ENCODE measurements at places on chromosomes 1 and 21.

DNA sequence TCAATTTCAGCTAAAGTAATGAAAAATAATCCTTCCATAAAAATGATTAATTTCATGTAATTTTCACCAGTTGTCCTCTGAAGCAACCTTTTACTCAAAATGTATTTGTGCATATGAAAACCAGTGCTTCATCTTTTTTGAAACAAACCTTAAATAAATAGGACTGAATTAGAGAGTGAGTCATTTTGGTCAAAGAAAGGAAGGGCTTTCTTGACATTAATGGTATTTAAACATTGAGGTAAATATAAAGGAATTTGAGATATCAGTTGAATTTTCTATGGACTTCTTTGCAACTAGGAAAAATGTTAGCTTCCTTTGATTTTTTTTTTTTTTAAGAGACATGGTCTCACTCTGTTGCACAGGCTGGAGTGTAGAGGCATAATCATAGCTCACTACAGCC lies 38.7 kb downstream of the SNX7 start:
- no peak for DNase-seq

DNA sequence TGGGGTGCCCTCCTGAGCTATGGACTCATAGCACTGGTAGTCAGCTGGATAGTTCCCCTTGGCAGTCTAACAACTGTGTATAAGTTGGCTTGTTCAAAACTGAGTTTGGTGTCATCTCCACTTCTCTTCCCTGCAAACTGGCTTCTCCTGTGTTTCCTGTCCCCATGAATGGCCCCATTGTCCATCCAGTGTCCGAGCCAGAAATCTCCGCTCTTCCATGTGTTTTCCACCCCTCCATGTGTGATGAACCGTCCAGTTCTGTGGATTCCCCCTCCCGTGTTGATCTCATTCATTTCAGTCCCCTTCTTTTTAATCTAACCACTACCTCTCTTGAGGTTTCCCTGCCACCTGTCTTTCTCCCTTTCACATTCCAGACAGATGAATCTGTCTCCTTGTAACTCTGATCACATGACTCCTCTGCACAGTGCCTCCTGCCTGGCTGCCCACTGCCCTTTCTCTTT lies 195.7 kb downstream of the ROR1 start:
- no peak for DNase-seq

DNA sequence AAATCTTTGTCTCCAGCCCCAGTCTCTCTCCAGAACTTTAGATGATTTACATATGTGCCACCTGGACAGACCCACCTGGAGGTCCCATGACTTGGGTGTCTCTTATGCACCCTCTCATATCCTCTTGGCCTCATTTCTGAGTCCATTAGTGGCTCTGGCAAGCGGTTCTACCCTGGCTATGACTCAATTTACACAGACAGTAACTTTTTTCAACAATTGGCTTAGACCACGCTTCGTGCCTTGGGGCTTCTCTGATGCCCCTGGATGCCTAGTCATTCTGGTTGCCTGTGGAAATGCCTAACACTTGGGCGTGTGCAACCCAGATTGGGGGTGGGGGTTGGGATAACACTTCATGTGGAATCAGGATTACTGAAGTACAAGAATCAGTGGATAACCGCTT lies 57.1 kb upstream of the GADD45A start:
- DNase-seq = no peak

- DNase-seq = no peak
Observed at GRCh38 chr1:183195142-183195574, 9.1 kb downstream of the LAMC2 start.

DNA sequence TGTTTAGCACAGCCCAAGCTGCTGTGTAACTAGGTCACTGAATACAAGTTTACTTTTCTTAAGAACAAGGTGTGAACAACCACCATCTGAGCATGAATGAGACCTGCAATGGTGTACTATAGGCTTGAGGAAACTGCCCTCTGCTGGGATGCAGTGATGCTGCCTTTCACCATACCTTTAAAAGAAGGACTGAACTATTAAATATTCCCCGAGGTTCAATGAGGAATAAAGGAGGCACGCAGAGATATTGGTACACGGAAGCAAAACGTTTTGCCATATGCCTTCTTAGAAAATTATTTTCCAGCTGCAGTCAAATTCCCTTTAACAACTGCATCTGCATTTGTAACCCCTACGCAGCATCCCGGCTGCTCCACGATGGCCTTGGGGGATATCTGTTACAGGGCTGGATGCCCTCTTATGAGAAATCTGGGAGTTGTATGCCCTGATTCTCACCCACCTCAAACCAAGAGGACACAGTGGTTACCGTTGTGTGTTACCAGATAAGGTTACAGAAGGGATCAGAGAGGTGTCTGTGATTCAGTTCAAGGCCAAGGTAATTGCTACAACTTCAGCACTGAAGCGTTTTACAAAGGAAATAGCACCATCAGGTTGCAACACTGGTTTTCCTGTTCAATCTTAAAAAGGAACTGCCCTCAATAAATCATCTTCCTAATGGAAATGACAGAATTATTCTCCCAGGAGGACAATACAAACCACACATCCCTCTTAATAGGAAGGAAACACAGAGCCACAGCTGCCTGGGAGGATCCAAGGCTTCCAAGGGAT lies 470.5 kb downstream of the LTN1 start:
- DNase-seq = no peak

DNA sequence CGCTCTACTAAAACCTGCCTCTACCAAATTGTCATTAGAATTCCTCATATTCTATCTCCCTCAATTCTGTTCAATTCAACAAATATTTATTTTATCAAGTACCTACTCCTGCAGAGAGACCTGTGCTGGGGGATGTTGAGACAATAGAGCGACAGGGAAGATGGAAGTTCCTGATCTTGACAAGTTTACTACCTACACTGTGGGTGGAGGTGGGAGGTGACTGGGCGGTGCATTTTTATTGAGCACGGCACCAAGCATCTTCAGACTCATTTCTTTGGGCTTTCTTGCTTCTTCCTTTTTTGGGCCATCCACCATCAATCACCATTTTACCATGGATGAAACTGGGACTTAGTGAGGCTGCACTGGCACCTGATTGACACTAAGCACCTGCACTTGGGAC lies 61.3 kb downstream of the KIRREL1 start:
- DNase-seq = no peak

- no peak for DNase-seq
Observed at GRCh38 chr1:10456661-10457060, 6.8 kb downstream of the CORT start.

DNA sequence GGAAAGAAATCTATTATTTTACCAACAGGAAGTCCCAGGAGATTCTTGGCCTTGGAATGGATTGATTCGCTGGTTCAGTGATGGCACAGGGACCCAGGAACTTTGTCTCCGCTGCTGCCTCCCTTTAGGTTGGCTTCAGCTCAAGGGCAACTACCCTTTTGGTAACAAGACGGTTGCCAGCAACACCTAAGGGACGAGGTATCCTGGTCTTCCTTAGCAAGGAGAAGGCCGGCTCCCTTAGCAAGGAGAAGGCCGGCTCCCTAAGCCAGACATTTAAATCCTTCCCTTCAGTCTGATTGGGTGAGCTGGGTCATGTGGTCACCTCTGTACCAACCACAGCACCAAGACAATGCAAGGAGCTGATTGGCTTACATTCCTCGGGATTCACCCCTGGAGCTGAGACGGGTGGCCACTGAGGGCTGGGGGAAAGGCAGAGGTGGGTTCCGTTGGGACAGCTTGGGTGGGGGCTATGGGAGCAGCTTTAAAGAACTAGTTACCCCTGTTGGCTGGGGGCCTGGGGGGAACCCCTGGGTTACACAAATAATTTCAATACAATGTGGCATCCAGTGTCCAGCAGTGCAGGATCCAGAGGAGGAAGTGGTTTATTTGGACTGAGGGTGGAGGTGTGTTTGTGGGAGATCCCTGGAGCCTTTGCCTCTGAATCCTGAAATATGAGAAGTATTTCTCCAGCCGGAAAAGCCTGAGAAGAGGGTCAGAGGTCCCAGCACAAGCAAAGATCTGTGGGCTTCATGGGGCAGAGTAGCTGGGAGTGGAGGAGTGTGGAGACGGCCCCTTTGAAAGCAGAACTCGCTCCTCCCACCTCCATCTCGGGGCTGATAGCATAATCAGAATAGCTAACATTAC lies 20.7 kb upstream of the CLIC4 start:
- no peak for DNase-seq

DNA sequence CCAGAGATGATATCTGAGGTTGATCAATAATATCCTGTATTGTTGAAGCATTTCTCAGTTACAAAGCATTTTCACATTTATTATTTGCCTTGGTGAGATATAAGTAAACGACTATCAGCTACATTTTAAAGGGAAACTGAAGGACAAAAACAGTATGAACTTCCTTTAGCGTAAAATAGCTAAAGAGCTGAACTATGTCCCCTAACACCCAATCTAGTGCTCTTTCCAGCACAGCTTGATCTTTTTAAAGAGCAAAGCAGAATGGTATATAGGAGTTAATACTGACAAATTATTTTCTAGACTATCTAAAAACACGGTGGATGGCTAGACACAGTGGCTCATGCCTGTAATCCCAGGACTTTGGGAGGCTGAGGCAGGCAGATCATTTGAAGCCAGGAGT lies 3.5 kb downstream of the TRIM33 start:
- DNase-seq = no peak

GRCh38 chr1:59198564-59198963 lies 98.3 kb upstream of the FGGY start:
- DNase-seq = no peak

DNA sequence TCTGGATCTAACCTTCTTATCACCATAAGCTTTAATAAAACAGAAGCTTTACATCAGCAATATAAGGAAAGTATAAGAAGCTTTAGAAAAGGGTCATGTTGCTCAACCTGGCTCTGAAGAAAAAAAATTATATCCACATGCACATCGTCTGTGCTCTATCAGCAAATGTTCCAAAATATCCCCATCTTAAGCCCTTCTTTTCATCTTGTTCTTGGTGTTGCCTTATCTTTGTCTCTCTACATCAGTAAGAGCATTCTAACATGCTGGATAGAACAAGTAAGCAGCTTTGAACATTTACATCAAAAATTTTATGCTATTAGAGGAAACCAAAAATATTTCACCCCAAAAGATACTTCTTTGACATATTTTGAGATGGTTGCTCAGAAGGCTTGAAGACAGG lies 157.8 kb upstream of the SNX7 start:
- DNase-seq = no peak

GRCh38 chr1:6141592-6141991 lies 38.5 kb downstream of the CHD5 start:
- peak; percentile 74 for DNase-seq

GRCh38 chr1:21754583-21754982 lies 28.4 kb downstream of the USP48 start:
- DNase-seq = no peak

- no peak for DNase-seq
Observed at GRCh38 chr1:175873290-175873935, 130.0 kb upstream of the TNR start.

DNA sequence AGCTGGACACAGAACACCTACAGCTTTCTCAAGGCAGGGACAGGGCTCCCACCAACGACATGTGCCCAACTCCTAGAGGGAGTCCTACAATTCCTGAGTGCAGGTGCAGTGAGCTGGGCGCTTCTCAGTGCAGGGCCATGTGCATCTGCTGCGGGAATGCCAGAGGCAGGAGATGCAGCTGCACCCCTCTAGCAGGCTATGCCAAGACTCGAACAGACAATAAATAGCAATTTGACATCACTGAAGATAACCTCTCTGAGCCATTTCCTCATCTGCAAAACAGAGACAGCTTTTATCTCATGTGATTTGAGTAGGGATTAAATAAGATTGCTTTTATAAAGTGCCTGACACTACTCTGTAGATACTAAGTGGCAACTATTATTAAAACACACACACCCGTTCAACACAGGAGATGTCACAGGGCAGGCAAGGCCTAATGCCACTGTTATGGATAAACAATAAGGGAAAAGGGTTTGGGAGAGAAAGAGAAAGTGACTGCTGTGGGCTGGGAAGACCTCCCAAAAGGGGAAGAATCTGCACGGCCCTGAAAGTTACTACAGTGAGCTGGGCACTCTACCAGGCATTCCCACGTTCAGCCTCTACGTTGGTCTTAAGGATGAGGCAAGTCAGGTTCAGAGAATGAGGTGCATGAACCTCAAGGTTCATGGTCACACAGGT lies 5.7 kb downstream of the SLC9A1 start:
- no peak for DNase-seq

DNA sequence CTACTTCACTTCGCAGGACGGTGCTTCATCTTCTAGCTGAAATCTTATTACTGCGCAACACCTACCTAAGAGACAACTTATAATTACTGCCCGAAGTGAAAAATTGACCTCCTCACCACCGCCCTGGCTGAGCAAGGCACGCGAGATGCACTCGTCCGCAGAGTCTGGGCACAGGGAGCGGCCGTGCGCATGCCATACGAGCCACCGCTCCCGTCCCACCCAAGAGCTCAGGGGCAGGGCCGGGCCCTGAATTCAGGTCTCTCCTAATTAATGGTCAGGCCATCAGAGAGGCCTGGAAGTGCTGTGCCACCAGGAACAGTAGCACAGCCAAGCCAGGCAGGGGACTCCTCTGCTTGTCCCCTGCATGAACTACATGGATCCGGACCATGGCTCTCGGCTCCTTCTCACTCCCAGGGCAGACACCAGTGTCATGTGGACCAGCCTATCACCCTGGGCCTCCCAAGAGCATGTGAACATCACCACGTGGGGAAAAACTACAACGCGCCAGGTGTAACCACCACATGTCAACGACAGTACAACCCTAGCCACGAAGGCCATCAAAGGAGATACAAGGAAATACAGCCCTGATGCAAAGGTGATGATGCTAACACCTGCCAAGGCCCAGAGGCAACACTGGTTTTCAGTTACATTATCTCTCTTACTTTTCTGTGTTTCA lies 11.5 kb downstream of the RIPK4 start:
- no peak for DNase-seq

DNA sequence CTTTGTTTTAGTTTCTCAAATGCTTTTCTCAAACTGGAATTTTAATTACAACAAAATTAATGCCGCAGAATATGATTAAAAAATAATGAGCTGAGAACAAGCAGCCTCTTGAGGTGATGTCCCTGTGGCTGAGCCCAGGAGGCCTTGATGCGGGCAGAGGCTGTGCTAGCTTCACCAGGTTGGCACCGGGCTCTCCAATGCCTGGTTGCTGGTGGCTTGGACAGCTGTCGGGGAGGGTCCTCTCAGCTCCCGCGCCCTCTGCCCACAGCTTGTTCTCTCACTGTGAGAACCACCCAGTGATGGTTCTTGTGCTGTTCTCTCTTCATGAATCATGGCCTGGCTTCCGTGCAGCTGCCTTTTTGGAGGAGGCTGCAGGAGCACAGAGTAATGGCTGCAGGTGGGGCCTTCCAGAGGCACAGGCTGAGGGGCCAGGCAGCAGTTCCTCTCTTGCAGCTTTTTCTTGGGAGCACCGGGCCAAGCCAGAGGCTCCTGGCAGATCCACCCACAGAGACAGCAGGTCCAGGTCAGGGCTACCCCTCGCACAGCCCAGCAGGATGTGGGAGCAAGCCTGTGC lies 156.3 kb downstream of the PCBP3 start:
- DNase-seq = no peak
